ENCODE measurements at places on chromosomes 12 and 14.

DNA sequence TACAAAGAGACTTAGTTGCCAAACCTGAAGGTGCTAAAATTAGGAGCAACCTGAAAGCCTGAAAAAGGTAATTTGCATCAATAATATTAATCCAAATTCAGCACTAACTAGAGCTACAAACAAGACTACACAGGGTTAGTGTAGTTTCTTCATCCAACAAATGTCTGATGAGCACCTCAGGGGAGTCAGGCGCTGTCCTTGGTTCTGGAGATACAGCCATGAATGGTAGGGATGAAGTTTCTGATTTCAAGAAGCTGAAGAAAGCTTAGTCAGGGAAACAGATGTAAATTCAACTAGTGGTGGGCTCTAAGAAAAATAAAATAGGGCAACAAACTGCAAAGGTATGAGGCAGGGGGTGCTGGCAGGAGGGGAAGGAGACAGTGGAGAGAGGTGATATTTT lies 266.3 kb downstream of the GLT1D1 start:
- no peak for DNase-seq

GRCh38 chr14:74464785-74465184 lies 28.3 kb downstream of the NPC2 start:
- DNase-seq = no peak

GRCh38 chr12:16636435-16637055 lies 30.6 kb upstream of the LMO3 start:
- DNase-seq = no peak

DNA sequence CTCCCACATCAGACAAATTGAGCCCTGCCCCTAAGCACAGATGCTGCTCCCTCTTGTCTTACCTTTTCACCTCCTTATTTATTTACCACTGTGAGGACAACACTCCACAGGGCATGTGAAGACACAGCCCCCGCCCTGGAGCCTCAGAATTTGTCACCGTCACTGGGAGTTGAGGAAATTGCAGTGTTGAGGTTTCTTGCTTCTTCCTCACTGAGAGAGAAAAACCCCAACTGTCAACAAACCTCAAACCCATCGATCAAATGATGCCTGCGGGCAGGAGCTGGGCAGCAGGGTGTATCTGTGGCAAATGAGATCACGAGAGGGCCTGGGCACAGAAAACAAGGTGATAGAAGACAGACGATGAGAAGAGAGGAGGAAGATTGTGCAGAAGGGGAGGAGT lies 30.5 kb upstream of the PLEKHG3 start:
- DNase-seq = no peak

GRCh38 chr14:22653012-22653621 lies 9.0 kb upstream of the OR6J1 start:
- peak; percentile 48 for DNase-seq

Measured in COR-L47 (cell line).